ENCODE measurements at places on chromosomes 3 and 15.

GRCh38 chr3:150627557-150627956 lies 24.4 kb downstream of the SELENOT start:
- no peak for DNase-seq

- DNase-seq = no peak
Measured at GRCh38 chr3:123397921-123398785, 50.7 kb downstream of the ADCY5 start.

DNA sequence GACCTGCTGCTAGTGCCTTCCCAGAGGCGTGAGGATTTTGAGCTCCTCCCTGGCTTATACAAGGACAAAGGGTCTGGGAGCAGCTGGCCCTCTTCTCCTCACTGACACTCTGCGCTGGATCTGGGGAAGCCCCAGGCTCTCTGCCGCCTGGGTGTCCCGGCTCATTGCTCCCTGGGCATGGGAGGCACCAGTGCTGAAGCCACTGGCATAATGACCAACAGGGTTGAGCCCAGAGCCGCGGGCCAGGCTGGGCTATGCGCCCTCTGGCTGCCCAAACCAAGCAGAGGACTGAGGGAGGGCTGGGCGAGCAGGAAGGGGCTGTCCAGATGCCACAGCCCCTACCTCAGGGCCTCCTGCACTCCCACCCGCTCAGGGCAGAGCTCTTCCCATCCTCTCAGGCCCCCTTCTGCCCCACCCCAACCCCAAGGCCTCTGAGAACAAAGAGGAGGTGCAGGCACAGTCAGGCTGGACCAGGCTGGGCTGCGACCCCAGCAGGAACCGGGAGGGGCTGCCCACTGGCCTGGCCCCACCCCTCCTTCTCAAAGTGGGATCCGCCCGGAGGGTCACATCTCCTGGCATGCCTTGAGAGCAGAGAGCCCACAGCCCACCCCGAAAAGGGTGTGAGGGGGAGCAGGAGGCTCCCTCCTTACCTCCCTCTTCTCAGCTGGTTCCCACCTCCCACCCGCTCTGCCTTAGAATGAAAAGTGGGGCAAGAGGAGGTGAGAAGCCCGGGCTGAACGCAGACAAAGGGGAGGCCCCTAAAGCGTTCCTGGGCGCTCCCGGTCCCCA lies 1.6 kb downstream of the LINGO1 start:
- no peak for DNase-seq

DNA sequence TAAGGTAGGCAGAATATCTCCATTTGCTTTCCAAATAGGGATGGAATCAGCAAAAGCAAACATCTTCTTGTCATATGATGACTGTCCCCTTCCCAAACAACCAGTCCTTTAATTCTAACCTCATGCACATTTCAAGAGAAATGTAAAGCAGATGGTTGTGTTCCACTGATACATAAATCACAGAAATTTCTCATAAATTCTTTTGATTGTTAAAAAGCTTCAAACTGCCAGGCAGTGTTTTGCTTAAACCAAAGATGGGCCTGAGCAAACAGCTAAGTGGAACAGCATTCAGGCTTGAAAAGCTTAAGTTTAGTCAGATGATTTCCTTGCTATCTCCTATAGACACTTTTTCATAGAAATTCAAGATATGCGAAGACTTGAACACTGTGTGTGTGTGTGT lies 74.3 kb upstream of the SOX2 start:
- no peak for DNase-seq

- no peak for DNase-seq
Measured at GRCh38 chr3:133926736-133927539, 31.3 kb upstream of the RAB6B start.

DNA sequence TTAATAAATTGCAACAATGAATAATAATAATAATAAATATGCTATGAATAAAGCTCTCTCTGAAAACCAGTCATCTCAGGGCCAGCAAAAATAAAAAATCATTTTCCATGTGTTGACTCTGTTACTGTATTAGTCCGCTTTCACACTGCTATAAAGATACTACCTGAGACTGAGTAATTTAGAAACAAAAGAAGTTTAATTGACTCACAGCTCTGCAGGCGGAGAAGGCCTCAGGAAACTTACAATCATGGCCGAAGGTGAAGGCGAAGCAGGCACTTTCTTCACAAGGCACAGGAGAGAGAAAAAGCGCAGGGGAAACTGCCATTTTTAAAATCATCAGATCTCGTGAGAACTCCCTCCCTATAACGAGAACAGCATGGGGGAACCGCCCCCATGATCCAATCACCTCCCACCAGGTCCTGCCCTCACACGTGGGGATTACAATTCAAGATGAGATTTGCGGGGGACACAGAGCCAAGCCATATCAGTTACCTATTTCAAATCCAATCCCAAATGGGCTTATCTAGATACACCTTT lies 224.1 kb downstream of the IGSF11 start:
- no peak for DNase-seq

All from T-helper 1 cell (primary cell).